ENCODE measurements at places on chromosomes 12 and 14.

DNA sequence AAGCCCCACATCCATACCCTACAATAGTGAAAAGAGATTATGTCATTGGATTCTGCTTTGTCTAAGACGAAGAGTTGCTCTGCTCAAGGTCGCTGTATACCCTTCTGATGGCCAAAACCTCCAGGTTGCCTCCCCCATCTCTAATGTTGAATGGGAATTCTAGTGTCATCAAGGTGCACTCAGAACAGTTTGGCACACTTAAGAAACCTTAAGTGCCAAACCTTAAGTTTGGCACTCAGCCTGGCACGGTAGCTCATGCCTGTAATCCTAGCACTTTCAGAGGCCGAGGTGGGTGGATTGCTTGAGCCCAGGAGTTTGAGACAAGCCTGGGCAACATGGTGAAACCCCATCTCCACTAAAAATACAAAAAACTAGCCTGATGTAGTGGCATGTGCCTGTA is 1245.6 kb upstream of the SEL1L start:
- DNase-seq = no peak

DNA sequence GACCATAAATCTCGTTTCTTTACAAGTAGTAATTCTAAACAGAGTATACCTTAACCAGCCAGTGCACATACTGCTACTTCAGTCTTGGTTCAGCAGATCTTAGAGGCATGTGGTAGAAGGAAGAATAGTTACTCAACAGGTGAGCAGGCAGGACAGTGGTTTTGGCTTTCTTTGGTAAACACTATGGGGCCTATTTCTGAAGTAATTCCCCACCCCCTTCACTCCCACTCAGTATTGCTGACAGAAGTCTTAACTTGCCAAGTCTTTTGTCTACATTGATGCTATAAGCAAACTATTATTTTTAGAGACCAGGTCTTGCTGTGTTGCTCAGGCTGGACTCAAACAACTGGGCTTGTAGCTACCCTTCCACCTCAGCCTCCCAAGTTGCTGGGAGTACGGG is 68.5 kb downstream of the FBXO34 start:
- no peak for DNase-seq

DNA sequence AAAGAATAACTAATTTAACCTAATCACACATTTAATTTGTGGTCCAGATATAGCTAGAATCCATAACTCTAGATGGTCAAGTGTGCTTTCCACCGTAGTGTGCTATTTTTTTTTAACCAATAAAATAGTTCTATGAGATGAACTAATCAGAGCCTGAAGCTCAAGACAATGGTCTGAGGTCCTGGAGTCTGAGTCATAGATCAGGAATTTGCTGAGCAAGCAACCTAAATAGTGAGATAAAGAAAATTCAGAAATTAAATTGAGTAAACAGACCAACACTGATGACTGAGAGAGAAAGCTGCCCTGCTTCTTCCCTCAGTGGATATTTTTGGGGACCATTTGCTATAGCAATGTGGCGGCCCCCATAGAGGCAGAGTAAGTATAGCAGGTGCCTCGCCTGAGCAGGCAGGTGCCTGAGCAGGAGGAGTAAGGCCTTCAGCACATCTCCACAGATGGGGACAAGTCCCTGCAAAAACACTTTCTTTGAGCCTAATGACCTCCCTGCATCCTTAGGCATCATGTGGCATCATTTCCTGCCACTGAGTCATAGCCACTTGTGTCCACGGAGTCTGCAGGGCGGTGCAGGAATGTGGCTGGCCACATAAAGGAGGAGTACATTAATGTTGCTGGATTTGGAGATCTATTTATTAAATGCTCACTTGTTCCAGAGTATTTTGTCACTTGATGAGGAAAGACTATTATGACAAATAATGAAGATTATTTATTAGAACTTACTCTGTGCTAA is 13.9 kb upstream of the CLEC4E start:
- DNase-seq = no peak

GRCh38 chr14:72126561-72126960 is 194.3 kb downstream of the RGS6 start:
- DNase-seq = no peak

DNA sequence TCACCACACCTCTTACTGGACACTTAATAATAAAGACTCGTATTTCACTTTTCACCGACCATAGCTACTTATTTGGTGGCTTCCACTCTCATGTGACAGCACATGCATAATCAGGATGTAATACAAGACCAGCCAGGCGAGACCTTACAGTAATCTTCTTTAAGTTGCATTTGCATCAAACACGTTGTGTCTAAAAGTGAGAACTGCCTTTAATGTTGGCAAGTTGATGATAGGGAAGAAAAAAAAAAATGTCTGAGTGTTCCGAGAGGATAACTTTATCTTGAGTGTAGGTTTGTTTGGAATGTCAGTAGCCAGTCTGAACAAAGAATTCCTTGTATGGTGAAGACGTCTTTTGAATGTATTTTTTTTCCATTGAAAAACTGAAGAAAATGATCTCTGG is 440.4 kb downstream of the ADAMTS20 start:
- no peak for DNase-seq

DNA sequence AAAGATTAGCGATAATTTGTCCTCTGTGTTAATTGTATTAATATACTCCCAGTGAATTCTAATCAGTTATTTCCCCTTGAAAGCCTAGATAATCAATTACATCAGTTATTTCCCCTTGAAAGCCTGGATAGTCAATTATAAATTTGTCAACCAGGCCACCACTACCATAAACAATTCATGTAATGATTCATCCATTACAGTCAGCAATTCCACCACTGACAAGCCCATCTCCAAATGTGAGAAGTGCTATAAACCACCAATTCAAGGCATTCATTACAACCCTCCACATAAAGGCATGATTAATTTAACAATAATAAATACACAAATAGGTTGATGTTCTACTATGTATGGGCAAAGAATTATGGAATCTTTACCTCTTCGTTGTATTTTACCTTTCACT is 40.9 kb downstream of the INTS13 start:
- no peak for DNase-seq

GRCh38 chr14:66859063-66859671 is 330.1 kb upstream of the GARIN2 start:
- no peak for DNase-seq

- no peak for DNase-seq
These were observed 269.4 kb upstream of the NOVA1 start for GRCh38 chr14:26867171-26867757.

All from GM19239 (cell line).